ENCODE measurements at places on chromosomes 5 and 9.

GRCh38 chr5:148873690-148874485, 47.5 kb downstream of the ADRB2 start:
- no peak for DNase-seq

- no peak for DNase-seq
These were observed 23.5 kb upstream of the TTLL11 start for GRCh38 chr9:122116448-122117173.

DNA sequence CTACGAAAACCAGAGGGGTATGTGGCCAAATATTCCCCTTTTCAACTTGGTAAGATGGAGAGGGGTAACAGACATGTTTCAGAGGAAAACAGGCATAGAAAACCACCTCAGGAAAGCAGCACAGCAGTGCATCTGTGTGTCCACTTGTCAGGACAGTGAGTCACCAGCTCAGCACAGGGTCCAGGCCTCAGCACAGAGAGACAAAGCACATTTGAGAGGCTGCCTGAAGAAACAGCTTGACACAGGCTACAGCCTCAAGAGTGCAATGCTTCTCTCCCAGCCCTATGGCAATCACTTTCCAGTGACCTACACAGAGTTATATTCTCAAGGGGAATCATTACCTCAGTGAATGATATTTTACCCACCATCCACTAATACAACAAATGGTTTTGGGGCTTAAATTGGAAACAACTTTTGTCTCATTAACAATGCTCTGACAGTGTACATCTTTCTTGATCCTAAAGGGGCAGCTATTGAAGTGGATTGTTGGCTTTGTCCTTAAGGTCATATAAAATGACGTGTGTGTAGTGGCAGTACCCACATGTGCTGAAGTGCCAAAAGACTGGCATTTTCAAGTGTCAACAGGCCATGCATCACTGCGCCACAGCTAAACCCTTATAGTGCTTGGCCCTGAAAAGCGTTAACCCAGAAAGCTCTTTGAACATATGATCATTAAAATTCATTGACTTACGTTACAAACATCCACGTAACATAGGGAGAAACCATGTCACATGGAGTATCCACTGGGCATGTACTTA, 46.4 kb downstream of the ERMP1 start:
- DNase-seq: no peak

DNA sequence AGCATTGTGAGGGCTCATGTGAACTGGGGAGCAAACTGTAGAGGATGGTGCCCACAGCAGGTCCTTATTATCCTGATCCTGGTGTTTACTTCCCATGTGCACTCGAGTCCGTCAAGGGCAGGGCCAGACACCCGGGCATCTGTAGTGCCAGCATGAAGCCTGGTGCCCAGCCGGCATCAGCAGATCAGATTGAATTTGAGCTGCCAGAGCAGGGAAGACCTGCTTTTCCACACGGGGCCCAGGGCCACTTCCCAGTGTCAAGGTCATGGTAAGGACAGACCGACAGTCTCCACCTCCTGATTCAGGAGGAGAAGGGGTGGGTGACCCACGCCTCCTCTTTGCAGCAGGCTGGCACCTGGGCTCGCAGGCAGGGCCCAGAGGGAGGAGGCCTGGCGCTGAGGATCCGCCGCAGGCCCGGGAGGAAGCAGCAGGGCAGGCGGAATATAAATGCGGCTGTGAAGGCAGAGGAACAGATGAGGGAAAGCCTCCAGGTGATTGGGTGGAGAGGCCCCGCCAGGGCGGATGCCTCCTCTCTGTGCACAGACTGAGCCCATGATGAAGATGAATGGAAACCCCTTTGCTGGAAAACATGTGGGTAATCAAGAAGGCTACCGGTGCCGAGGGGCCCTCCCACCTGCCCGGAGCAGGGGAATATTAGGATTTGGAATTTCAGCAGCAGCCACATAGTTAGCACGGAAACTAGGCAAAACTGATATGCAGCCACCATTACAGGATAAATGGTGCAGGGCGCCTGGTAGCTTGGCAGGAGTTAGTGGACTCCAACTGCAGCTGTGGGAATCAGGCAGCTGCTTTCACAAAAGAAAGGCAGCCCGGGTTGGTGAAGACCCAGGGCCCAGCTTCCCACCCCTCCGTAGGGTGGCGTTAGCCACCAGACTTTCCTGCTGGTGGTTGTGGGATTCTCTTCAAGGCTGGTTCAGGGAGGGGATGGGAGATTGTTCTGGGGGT, 114.9 kb downstream of the GAPVD1 start:
- DNase-seq: no peak

- peak; percentile 78 for DNase-seq
These were observed 318.6 kb upstream of the RGMB start for GRCh38 chr5:98454904-98455303.

DNA sequence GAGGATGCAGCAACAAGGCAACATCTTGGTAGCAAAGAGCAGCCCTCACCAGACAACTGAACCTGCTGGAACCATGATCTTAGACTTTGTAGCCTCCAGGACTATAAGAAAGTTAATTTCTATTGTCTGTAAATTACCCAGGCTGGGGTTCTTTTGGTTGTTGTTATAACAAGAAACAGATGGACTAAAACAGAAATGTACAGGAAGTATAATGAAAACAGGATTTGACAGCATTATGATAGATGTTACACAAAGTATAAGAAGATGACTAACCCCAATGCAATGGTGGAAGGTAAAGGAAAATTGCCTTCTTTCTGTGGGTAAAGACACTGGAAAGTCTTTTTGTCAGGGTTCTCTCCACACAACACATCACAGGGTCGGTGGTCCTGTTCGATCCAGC, 204.2 kb downstream of the SGCD start:
- no peak for DNase-seq

GRCh38 chr9:71487061-71487460, 281.3 kb downstream of the CEMIP2 start:
- no peak for DNase-seq

GRCh38 chr9:93149361-93149760, 15.3 kb upstream of the NINJ1 start:
- DNase-seq: no peak

DNA sequence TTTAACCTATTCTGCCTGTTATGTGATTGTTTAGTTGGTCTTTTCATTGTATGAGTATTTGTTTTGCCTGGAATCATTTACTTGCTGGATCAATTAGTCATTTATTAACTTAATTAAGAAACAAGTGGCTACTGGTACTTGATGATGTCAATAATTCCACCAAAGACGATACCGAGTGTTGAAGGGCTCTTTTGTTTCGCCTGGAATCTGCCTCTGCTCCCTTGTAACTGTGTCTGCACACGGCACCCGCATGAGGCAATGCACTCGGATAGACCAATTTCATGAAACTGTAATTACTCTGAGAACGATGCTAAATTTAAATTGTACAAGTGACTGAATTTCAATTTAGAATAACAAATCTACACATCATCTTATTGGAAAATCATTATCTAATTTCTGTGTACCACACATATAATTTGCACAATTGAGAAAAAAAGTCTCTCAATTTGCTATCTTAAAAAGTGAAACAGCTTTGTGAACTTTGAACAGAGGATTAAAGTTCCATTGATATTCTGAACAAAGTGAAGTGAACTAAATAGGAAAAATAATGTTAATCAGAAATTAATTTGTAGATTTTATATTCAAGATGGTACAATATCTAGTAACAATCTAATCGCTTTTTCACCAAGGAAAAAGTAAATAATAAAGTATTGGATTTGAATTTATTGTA, 143.2 kb downstream of the CTNND2 start:
- DNase-seq: no peak

DNA sequence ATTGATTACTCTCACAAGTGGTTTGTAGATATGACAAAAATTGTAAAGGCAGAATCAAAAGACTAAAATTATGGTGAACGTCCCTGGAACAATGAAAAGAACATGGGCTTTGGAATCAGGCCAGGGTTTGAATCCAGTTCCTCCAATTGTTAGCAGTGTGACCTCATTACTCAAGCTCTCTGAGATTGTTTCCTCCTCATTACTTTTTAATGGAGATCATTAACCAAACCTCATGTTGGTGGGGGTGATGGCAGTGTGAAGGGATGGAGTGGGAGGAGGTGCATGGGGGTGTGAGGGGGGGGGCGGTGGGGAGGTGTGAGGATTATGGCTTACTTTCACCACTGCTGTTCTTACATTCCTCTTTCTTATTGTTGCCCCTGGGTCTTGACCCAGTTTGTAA, 44.1 kb upstream of the FOXE1 start:
- no peak for DNase-seq

GRCh38 chr5:154278908-154279307, 88.4 kb downstream of the GALNT10 start:
- DNase-seq: no peak

GRCh38 chr5:76401801-76402250, 1.3 kb upstream of the IQGAP2 start:
- DNase-seq: no peak

DNA sequence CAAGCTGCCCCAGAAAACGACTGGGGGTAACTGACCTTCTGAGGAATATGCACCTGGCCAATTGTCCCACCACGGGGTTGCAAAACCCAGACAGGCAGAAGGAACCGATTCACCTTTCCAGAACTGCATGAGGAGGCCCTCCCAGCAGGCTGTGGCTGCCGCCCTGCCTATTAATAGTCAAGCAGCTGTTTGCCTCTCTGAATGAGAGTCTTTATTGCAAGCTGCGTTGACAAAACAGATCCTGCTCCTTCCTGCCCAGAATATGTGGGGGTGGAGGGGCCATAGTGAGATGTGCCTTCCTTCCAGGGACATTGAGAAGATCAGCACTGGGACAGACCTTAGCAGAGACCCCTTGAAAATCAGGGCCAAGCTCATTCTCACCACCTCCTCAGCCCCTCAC, 18.3 kb upstream of the TCOF1 start:
- no peak for DNase-seq

DNA sequence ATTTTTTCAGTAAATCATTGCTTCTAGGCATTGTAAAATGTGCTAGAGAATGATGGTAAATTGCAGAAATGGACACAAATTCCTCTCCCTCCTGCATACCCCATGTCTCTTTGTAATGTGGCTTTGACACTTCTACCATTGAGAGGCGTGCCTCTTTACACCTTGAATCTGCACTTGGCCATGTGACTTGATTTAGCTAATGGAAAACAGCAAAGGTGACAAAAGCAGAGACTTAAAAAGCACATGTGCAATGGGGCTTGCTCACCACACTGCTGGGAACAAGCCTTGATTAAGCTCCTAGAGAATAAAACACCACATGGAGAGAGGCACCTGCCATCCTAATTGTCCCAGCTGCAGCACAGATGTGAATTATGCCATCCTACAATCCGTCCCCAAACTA, 69.9 kb upstream of the NAA35 start:
- DNase-seq: no peak

DNA sequence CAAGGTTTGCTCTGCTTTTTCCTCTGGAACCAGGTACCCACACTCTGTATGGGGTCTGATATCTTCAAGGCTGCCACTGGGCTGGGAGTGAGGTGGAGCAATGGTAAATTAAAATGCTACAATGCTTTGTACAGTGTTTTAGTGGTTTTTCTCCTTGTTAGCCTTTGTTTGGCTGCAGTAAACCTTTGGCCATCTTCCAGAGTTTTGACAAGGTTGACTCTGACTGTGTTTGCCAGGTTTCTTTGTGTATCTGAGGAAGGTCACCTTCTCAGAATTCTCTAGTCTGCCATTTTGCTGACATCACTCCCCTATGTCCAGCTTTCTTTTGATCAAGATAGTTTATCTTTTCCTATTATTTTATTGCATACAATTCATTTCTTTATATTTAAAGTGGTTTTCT, 11.2 kb downstream of the SPATA31D1 start:
- no peak for DNase-seq

DNA sequence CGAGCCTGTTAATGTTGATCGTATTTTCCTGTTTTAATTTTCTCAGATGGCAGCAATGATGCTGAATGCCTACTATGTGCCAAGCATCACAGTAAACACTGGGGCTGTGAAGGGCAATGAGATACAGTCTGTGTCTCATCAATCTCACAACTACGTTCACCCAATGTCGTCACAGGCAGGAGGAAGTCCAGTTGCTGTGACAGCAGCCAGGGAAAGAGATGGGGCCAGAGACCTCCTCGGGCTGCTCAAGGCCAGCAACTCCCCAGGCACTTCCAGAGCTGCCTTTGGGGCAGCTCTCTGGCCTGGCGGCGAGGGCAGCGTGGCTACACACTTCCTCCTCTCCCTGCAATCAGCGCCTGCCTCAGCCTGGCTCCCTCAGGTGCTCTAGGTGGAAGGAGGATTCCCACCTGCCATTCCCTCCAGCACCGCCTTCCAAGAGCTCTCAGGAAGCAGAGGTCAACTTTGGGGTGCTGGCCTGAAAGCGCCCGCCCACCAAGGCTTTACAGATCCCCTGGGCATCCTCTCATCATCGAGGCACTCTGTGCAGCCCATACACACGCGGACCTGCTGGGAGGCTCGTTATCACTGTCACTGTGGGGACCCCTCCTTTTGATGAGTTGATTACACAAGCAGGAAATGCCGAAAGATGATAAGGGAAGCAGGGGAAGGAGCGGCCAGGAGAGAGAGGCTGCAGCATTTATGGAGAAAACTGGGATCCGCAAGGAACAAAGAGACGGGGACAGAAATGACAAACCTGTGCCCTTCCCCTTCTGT, 159.2 kb downstream of the ZDHHC21 start:
- DNase-seq: no peak

GRCh38 chr5:139078345-139078744, 119.8 kb downstream of the SIL1 start:
- DNase-seq: no peak

DNA sequence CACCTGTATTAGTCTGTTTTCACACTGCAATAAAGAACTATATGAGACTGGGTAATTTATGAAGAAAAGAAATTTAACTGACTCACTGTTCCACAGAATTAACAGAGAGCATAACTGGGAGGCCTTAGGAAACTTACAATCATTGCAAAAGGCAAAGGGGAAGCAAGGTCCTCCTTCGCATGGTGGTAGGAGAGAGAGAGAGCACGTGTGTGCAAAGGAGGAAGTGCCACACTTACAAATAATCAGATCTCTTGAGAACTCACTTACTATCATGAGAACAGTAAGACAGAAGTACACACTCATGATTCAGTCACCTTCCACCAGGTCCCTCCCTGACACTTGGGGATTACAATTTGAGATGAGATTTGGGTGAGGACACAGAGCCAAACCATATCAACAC, 258.7 kb downstream of the TRIM32 start:
- DNase-seq: no peak

GRCh38 chr9:102587281-102587680, 407.9 kb upstream of the CYLC2 start:
- no peak for DNase-seq

GRCh38 chr9:34717996-34718614, 8.2 kb upstream of the CCL21 start:
- DNase-seq: no peak

DNA sequence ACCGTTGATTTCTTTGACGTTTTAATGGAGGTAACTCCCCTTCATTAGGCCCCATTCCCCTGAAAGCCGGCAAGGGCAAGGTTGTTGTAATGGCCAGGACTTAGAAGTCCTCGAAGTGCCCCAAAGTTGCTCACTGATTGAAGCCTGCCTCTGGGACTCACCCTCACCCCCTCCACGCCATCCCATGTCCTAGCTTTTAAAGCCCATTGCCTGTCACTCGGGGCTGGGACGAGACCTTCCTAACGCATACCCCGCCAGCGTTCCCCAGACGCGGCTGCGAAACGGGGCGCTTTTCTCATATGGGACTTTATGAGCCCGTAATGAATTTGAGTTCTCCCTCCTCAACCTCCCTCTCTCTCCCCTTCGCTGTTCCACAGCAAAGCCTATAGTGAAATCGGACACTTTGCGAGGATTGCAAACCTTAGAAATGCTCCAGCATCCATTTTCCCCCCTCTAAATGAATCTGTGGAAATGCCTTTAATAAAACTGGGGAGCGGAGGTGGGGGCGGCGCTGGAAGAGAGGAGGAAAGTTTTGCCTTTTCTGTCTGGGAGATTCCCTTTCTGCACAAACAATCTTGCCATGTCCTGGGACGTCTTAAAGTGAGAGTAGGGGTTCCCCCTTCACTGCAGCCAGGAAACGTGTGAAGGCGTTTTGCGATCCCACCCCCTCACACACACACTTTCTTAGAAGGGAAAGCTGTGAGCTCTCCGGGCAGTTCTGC, 1.5 kb downstream of the PAPPA start:
- DNase-seq: no peak
